ENCODE measurements at places on chromosomes 6 and 20.

- DNase-seq, result no peak
Observed at GRCh38 chr6:112571488-112572270, 224.5 kb downstream of the RFPL4B start.

- DNase-seq, result no peak
Observed at GRCh38 chr6:167212713-167213005, 54.9 kb upstream of the GPR31 start.

DNA sequence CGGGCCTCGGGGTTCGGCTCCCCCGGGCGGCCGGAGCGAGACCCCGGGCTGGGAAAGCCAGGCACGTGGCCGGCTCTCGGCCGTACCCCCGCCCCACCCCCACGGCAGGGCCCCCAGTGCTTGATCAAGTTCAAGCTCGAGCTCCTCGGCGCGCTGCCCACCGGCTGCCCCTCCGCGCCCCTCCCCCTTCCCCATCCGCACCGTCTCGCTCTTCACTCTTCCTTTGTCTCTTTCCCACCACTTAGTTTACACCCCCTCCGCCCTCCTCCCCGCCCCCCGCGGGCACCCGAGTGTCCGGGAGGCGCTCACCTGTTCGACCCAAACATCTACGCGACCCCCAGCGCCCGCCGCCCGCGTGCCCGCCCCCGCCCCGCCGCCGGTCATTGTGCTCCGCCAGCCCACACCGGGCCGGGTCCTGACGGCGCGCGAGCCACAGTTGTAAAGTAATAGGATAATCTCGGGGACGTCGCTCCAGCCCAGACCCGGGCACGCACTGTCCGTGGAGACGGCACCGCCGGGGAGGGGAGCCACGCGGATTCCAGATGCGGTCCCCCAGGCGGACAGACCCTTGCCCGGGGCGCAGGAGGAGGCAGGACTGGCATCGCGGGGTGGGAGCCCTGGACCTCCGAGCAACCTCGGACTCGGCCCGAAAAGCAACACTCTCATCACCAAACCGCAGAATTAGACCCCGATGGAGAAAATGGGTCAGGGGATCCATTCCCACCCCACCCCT, 100.7 kb downstream of the NOL4L start:
- no peak for DNase-seq

DNA sequence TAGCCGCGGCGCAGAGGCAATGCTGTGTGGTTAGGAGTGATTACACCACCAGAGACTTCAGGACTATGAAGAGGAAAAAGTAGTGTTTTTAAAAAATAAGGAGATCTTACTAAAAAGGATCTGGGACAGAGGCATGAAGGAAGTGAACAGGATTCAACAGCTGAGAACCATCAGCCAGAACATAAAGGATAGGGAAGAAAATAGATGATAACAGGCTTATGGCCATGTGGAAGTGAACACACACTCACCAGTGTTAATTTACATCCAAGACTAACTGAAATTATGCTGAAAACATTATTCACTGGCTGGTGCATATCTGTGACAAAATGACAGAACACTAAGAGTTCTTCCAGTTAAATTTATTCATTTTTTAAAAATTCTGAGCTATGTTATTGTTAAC, 47.5 kb upstream of the BCLAF1 start:
- no peak for DNase-seq

GRCh38 chr6:136528477-136528876, 21.7 kb downstream of the MAP7 start:
- DNase-seq, result no peak

DNA sequence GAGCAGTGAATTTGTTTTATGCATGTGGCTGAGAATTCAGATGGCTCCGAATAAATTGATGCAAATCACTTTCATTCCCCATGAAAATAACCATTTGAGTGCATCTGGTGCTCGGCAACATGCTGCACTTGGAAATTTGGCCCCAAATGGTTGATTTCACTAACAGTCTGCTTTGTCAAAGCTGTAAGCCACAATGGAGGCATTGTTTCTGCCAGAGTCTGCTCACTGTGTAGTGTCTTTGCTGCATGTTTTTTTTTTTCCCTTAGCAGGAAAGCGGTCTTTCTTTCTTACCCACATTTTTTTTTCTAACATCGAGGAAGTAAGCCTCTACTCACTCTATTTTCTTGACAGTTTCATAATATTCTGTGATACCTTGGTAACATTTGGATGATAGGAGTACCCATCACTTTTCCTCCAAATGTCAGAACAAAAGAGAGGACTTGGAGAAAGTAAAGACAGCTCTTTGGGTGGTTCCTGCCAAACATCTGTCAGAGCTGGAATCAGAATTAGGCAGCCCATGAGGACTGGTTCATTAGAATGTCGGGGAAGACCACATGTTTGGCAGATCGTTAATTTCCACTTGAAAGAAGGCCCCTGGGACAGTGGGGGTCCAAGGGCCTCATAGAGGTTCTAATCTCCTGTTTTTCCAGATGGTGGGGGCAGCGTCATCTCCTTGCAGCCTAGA, 149.5 kb downstream of the DOK5 start:
- no peak for DNase-seq

DNA sequence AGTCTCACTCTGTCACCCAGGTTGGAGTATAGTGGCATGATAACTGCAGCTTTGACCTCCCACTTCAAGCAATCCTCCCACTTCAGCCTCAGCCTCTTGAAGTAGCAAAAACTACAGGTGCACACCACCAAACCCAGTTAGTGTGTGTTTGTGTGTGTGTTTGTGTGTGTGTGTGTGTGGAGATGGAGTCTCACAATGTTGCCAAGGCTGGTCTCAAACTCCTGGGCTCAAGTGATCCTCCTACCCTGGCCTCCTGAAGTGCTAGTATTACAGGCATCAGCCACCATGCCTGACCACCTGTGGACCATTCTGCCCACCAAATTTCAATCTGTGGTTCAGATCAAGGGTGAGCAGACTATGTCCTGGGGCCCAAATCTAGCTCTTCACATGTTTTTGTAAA, 8.8 kb downstream of the FASTKD5 start:
- no peak for DNase-seq

GRCh38 chr20:52652271-52652670, 319.9 kb upstream of the TSHZ2 start:
- no peak for DNase-seq

DNA sequence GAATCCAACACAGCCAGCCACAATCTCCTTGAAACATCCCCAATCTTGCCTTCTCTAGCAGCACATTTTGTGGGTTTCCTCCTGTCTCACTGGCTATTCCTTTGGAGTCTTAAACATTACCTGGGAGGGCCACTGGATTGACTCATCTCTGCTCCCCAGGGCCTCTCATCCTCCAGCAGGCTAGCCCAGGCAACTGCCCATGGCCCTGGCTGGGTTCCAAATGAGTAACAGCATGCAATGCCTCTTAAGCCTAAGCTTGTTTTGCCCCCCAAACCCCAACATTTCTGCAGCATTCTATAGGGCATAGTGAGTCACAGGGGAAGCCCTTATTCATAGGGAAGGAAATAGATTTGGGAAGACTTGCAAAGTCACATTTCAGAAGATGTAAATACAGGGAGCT, 204.9 kb downstream of the FOXA2 start:
- no peak for DNase-seq

DNA sequence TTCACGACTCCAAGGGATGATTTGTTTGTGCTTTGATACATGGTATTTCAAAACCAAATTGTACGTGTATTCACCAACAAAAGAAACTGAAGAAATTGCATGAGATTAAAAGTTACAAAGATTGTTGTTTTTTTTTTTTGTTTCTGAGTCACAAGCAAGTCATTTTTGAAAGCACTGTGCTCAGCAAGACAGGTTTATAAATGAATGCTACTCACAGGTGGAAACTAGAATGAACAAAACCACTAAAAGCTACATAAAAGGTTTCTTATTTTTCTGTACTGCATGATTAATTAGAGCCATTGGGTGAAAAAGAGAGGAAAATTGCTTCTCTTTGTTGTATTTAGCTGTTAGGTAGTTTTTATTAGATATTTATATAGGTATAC, 90.2 kb upstream of the RIPOR2 start:
- no peak for DNase-seq

DNA sequence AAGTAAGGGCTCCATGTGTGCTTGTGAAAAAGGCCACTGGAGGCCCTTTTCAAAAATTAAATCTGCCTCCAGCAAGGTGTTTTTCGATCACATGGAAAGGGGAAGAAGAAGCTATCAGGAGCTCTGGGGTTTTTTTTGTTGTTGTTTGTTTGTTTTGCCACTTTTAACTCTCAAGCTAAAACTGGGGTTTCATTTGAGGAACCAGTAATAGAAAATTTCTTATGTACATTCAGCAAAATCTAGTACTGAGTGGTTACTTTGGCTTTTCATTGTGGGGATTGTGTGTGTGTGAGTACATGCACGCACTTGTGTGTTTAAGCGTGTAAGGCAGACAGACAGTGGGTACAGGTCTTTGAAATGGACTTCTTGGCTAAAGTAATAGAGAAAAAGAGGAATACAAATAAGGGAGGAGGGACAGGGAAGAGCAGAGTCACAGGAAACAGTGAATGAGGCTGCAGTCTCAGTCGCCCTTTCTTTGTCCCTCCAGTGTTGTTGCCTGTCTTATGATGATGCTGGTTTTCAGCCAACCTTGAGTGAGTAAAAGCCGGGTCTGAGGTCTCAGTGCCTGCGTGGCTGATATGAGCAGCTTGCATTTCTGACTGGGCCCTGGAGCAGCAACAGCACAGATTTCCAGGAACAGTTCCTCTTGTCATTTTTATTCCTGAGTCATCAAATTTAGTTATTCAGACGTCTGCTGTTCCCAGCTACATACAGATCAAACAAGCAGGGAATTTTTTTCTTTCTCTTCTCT, 26.2 kb downstream of the SLC16A10 start:
- DNase-seq, result no peak

GRCh38 chr20:17248224-17248623, 21.4 kb downstream of the PCSK2 start:
- no peak for DNase-seq

GRCh38 chr20:4090756-4091489, 75.6 kb upstream of the RNF24 start:
- DNase-seq, result no peak

- no peak for DNase-seq
Observed at GRCh38 chr20:62676976-62677375, 31.7 kb upstream of the NTSR1 start.

DNA sequence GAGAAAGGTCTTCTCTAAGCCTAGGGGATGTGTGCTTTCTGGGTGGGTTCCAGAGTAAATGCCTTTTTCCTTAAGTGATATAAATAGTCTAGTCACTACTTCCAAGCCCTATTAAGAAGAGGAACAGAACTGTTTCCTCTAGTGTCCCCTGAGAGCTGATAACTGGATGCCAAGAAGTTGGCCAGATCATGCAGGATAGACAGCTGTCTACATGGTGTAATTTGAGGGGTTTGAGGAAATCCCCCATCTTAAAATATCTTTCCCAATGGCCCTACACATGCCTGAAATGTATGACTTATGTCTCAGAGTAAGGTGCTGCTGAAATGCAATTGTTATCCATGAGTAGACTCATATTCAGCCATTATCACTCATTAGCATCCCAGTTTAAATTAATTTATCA, 20.2 kb upstream of the PIM1 start:
- no peak for DNase-seq

- DNase-seq, result no peak
Observed at GRCh38 chr6:160163912-160164311, 42.3 kb downstream of the SLC22A1 start.

DNA sequence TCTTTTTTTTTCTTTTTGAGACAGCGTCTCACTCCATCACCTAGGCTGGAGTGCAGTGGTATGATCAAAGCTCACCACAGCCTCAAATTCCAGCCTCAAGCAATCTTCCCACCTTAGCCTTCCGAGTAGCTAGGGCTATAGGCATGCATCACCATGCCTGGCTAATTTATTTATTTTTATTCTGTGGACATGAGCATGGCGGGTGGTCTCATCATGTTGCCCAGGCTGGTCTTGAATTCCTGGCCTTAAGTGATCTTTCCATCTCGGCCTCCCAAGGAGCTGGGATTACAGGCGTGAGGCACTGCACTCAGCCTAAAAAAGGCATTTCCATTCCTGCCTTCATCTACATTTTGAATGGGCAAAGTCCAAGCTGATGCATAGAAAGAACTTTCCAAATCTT, 56.2 kb upstream of the BEND3 start:
- DNase-seq, result no peak

DNA sequence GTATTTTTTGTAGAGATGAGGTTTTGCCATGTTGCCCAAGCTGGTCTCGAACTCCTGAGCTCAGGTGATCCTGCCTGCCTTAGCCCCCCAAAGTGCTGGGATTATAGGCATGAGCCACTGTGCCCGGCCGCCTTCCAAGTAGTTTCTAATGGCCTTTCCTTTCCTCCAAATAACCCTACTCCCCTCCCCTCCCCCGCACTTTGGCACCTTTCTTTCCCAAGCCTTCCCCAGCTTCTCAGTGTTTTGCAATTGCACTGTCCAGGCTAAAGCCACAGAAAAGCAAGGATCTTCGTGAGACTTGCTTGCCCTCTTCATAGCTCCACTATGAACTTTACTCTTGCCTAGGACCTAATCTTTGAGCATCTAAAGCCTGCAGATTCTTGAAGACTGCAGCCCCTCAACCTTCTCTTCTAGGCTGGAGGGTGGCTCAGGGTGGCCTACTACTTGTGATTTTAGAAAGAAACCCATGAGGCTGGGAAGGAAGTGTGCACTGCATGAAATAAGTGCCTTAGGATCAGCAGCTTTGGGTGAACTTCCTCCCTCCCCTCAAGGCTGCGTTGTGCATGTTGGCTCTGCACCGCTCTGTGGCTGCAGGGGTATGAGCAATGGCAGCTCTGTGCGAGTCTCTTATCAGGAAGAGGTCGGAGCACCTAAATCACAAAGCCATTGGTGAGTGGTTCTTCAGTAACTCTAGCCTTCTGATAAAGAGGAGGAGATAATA, 152.4 kb upstream of the SNX9 start:
- DNase-seq, result no peak

GRCh38 chr6:89356642-89357170, 4.2 kb upstream of the UBE2J1 start:
- DNase-seq, result no peak

DNA sequence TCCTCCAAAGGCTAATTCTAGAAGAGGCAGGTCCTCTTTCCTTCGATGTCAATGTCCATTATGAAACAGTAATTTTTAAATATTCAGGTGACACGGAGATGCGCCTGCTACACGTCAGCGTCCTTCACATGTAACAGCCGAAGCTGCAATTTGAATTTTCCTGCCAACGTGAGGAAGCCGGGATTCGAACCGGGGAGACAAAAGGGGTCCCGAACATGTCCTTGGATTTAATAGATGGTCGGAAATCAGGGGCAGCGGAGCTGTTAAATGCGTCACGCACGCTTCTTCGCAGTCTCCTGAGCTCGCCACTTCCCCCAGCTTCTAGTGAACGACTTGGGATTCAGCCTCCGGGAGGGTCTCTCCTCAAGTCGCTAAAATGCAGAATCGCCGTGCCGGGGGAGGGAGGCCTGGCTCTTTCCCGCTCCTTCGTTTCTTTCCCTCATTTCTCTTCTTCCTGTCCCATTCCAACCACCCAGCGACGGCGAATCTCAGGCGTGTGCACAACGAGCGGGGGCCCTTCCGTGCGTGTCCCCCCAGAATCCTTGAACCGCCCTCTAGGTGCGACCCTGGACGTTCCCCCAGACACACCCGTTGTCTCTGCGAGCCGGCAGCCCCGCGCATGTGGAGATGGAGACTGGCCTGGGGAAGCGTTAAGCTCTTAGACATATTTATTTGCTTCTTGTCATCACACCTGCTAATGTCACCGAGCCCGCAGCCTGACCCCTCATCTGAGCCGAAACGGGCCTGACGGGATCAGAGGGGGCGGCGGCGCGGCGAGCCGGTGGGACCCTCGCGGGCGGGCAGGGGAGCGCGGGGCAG, 1.3 kb upstream of the FOXC1 start:
- no peak for DNase-seq
